ENCODE measurements at places on chromosomes 5 and 9.

GRCh38 chr9:114155995-114156656 is 789 bp downstream of the COL27A1 start:
- no peak for DNase-seq

- no peak for DNase-seq
Measured at GRCh38 chr9:120655005-120655622, 59.2 kb downstream of the MEGF9 start.

DNA sequence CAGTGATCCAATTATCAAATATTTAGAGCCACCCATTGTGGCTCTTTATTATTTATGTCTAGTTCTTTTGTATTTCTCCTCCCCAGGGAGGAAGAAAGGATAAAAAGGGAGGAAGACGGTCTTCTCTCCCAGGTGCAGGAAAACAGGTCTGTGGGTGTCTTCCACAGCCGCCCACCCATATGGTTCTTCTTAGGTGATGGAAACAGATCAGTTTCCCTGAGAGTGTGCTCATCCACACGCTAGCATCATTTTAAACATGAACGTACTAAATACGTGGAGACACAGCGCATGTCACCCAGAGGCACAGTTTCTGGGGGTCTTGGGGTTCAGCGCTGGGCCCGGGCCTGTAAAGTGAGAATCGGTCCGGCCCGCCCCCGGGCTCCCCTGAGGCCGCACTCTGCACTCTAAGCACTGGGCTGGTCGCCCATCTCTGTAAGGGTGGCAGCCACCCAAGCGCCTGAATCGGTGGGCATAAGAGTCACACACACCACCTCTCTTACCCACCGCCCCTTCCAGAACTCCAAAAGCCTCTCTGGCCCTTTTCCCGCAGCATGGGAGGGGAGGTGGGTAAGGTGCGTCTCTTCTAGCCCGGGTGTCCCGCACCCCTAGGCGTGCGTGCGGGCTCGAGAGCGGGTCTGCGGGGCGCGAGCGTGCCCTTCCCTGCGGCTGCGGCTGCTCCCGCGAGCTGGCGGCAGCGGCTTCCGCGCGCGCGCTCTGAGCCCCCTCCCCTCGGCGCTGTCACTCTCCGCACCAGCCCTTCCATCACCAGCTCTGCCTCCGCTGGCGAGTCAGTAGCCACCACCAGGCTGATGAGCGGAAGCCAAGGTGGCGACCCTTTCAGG is 1.3 kb downstream of the PTCH1 start:
- no peak for DNase-seq

DNA sequence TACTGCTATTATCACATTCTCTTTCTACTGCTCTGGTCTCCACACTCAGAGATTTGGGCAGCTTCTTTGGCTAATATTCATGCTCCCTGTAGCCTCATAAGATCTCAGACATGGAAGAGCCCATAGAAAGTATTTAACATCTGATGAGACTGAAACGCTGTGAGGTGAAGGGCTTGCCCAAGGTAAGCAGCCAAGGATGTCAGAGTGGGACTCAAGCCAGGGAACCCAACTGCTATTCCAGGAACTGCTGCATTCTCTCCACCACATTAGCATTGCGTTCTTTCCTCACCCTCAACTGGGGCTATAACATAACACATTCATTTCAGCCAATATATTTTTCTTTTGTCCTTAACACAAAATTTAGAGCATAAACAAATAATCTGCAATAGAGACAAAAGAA is 3.8 kb downstream of the ADRB2 start:
- DNase-seq, result no peak

DNA sequence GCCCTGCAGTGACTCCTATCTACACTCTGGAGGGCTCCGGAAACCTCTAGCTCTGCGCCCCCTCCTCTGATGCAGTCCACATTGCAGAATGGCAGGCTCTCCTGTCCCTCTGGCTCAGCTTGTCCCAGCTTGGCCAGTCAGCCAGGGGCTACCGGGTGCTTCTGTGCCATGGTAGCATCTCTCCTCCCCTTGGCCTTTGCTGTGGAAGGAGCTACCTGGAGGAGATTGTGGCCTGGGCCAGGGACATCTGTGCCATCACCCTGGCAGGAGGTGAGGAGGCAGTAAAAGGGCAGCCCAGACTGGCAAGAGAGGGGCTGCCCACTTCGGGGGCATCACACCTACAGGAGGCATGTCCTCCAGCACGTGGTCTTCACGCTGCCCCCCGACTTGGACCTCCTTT is 38.1 kb upstream of the FCN1 start:
- DNase-seq, result no peak

DNA sequence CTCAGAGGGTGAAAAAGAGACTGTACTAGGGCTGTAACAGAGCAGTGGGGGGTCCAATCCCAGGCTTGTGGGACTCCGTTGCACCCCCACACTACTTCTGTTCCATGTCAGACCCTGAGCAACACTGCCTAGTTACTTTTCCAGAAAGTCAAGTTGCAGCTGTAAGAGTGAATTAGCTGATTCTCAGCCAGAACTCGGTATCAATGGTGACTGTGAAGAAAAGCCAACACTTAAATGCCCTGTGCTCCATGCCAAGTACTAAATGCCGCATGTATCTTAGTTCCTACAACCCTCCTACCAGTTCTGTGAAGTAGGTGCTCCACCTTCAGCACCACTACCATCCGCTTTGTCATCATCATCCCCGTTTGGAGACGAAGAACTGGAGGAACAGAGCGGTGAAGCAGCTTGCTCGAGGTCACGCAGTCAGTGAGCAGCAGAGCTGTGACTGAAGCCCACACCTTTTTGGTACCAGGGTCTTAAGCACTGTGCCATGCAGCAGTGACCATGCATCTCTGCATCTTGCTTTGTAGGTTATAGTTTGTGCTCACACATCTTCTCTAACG is 64.3 kb downstream of the NSG2 start:
- no peak for DNase-seq

DNA sequence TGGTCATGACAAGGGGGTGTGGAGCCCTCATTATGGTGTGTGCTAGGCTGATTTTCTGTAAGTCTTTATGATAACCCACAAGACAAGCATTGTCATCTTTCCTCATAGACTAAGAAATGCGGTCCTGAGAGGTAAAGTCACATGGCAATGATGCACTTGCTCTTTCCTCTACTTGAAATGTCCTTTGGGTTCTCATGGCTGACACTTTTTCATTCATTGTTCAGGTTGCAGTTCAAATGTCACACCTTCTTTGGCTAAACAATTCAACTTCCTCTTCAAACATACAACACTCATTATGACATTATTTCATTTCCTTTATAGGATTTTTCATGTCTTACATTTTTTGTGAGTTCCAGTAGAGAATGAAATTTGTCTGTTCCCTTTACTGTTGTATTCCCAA is 323.6 kb upstream of the PRR16 start:
- no peak for DNase-seq

DNA sequence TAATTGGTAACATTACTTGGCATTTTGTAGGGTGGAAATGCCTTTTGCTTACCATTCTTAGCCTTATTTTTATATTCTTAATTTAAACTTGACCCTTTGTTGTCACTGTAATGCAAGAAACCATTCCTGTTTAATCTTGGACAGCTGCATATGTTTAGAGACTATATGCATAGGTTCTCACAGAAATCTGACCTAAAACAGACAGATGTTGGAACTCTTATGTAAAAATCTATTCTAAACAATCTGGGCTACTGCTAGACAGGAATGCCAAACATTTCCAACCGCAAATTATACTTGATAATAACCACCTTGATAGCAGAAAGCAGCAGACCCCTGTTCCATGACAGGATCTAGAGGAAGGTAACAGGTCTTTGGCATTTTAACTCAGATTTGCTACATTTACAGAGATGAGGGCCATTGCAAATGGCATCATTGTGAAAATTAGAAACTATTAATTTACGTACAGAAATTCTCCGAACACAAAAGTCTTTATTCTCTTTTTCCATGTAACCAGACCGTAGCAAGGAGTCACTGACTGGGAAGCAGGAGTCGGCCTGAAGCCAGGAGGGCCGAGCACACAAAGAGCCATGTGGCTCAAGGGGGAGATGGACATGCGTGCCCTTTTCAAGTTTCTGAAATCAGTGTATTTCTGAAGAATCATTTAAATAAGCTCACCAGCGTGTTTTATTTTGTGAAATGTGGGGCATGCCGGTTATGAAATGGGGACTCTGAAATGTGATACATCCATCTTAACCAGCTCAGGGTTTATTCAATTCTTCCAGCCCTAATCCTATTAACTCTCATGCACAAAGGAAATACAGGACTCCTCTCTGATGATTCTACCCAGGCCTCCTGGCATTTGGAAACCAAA is 139.3 kb downstream of the AOPEP start:
- DNase-seq, result no peak

DNA sequence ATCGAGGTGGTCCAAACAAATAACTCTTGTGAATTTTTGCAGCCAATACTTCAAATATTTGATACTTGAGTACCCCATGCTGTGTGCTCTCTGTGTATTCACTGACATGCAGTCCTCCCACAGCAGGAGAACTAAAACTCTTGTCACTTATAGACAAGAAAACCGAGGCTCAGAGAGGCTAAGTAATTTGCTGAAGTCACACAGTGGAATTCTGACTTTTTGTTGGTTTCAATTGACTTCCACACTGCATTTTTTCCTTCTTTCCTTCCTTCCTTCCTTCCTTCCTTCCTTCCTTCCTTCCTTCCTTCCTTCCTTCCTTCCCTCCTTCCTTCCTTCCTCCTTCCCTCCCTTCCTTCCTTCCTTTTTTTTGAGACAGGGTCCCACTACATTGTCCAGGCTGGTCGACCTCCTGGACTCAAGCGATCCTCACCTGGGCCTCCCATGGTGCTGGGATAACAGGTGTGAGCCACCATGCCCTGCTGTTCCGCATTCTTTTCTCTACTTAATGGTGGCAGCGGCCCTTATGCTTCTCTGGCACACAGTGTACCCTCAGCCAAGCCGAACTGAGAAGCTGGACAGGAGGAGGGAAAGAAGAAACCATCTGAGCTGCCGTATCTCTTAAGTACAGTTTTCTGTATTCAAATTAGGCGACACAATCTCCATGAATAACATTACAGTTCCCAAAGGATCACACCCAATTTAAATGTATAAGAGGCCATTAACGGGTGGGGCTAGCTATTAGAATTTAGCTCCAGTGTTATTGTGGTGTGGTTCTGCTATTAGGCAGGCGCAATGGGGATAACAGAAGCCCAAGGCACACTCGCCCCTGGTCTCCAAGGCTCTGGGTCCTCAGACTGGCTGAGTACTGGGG is 38.4 kb upstream of the GRHPR start:
- no peak for DNase-seq

GRCh38 chr9:105296445-105296844 is 52.0 kb downstream of the SLC44A1 start:
- no peak for DNase-seq

GRCh38 chr5:35246411-35246810 is 16.1 kb upstream of the PRLR start:
- no peak for DNase-seq

Data from stimulated activated CD4-positive, alpha-beta T cell treated with anti-CD3 and anti-CD28 coated beads, Interleukin-4, amount 100 ng/mL, for 48 hours (primary cell).